Cardiac fibroblast (primary cell): ENCODE measurements at places on chromosomes 6 and 20.

GRCh38 chr20:53130795-53131194 is 158.6 kb downstream of the TSHZ2 start:
- DNase-seq = no peak

- DNase-seq = peak; percentile 56
These were observed 56.6 kb downstream of the SLC23A2 start for GRCh38 chr20:4944518-4945313.

GRCh38 chr6:155039618-155040017 is 44.5 kb downstream of the TIAM2 start:
- no peak for DNase-seq

DNA sequence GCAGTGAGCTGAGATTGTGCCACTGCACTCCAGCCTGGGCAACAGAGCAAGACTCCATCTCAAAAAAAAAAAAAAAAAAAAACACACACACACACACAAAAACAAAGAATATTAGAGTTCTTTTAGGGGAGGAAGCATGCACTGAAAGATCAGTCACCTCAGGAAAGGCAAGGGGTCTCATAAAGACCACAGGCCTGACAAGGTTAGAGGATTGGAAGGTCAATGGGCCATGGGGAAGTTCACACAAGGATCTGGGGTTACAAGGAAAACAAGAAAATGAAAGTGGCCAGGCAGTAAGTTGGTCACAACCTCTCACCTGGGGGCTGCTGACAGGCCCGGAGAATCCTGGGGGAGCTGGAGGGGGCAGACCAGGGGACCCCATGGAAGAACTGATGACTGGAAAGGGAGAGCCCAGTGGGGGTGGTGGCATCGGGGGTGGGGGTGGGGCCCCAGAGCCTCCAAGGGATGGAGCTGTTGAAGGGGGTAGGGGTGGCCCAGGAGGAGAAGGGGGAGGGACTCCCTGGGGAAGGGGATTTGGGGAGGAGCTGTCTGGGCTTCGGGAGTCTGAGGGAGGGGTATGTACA is 1.5 kb downstream of the RXRB start:
- DNase-seq = no peak

- DNase-seq = peak; percentile 60
These were observed 1.4 kb upstream of the PPP1R18 start for GRCh38 chr6:30687659-30688431.

- no peak for DNase-seq
These were observed 9.4 kb upstream of the PLAGL1 start for GRCh38 chr6:144017166-144018094.
